ENCODE measurements at places on chromosomes 5 and 9.

DNA sequence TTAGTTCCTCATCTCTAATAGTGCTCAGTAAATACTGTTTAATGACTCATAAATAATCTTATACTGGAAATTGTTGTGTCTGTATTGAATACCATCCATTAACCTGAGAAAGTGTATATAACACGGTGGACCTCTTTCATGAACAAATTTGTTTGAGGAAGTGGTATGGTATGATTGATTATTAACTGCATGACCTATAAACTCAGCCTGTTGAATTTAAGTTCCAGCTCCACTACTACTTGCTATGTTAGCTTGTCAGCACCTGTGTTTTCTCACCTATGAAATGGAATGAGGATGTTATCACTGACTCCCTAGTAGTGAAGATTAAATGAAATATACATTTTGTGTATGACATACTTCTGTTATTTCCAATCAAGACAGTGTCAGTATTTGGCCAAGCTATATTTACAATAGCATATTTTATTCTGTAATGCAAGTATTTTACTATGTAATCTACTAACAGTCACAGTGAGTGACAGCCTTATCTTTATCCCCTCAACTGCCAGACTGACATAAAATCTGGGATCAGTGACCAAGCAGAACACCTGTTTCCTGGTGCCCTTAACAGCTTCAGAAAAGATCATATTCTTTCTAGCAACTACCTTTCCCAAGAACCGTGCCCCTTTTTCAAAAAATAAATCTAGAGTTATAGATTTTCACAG is 77.3 kb upstream of the ITGA1 start:
- DNase-seq, result no peak

DNA sequence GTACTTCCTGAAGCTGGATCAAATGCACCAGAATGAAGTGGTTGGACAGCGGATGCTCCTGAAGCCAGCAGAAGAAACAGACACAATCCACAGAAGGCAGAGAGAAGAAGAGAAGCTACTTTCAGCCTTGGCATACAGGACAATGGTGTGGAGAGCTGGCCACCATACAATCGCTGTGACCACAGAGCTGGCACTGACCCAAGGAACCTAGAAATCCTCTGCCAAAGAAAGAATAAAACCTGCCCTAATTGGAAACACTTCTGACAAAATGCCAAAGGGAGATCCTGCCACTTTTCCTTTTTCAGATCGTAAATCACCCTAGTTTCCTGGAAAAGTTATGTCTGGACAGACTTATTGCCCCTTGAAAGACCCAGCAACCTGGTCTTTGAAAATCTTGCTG is 77.8 kb downstream of the BAAT start:
- no peak for DNase-seq

DNA sequence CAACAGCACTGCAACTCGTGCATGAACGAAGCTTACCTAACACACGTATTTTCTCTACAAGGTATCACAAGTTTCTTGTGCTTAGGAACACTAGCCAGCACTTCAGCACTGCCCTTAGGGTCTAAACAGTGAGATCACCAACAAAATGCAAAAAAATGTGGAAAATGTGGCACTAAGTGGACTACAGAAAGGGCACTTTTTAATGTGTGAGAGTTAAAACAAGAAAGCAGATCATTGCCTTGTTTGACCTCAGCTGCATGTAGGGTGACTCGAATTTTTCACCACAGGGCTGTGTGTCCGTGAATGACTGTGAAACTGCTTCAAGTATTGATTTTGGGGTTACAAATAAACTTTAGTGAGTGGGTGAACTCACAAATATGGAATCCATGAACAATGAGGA is 90.5 kb downstream of the MARCHF3 start:
- DNase-seq, result no peak

- no peak for DNase-seq
These were observed 207.5 kb downstream of the COMMD10 start for GRCh38 chr5:116292321-116292720.

GRCh38 chr5:170443624-170444023 is 54.5 kb upstream of the KCNMB1 start:
- no peak for DNase-seq

GRCh38 chr9:134642385-134643181 is 980 bp downstream of the COL5A1 start:
- no peak for DNase-seq

All from iPS DF 6.9 (cell line).